ENCODE measurements at places on chromosomes 2 and 18.

- no peak for DNase-seq
Observed at GRCh38 chr2:6186332-6187151, 494.4 kb downstream of the SOX11 start.

DNA sequence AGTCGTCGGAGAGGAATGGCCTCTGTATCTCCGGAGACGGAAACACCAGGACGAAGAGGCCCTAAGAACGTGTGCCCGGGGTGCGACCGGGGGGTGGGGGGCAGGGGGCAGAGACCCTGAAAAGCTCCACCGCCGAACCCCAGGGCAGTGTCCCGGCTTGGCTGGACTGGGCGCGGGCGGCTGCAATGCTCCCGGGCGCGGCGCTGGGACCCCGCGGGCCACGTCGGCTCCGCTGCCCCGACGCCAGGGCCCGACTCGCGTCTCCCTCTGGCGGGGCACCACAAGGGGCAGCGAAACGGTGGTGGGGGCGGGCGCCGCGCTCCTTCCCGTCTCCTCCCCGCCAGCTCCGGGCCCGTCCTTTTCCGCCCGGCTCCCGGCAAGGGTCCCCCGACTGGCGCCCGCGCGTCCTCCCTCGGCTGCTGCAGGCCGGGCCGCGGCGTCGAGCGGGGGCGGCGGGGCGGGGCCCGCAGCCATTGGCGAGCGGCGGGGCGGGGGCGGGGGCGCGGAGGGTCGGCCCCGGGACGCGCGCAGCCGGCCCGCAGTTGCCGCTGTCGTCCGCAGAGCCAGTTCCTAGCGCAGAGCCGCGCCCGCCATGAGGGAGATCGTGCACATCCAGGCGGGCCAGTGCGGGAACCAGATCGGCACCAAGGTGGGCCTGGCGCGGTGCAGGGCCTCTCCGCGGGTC, at the start of gene TUBB6:
Gene TUBB6, plus strand, starts transcription at position 541 of the 685 bp plus-strand sequence. Its CDS starts 52 bp downstream, at position 593.
- peak; percentile 95 for DNase-seq

DNA sequence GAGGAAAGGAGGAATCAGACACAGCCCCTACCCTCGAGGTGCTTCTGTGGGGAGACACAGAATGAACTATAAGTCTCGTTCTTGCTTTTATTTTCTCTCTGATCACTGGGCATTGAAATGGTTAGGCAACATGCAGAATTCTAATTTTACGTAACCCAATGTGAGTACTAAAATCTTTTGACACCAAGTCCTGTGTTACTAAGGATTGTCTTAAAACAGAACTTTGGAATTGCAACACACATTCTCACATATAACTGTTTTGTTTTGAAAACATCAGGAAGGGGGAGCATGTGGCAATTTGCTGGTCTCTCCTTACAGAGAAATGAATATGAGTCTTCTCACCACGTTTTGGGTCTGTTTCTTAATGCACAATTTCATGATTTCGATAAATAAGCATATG, 23.6 kb upstream of the SULT1C4 start:
- DNase-seq: no peak

GRCh38 chr2:45340318-45340717, 270.7 kb downstream of the SRBD1 start:
- no peak for DNase-seq

DNA sequence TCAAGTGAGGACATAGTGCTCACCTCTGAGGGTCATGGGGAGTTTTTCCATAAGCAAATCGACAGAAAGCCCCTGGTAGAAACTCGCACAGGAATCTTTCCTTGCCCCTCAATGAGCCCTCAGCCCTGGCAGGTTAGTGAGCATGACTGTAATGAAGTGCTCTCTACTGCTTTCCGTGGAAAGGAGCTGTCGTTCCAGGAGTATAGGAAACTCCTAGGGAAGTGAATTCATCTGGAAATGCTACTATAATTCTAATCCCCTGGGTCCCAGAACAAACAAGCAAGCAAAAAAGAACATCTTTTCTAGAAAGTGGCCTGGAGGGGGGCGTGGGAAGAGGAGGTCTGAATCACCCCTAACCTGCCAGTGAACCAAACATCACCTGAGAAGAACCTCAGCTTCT, 18.1 kb downstream of the BCL2L11 start:
- no peak for DNase-seq

Measured in GM13977 (cell line).